ENCODE measurements at places on chromosomes 13 and 19.

GRCh38 chr19:39398297-39398864, 7.2 kb downstream of the MED29 start:
- peak; percentile 42 for DNase-seq

DNA sequence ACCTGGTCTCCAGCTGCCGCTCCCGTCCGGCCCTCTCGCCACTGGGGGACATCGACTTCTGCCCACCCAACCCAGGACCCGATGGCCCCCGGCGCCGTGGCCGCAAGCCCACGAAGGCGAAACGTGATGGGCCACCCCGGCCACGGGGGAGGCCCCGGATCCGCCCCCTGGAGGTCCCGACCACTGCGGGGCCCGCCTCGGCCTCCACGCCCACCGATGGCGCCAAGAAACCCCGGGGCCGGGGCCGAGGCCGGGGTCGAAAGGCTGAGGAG, 6.7 kb downstream of the PRR12 start:
- DNase-seq: no peak

GRCh38 chr19:33192010-33192409, 2.1 kb upstream of the LRP3 start:
- DNase-seq: no peak

- DNase-seq: no peak
Measured at GRCh38 chr13:51154029-51154555, 43.0 kb upstream of the C13orf42 start.

DNA sequence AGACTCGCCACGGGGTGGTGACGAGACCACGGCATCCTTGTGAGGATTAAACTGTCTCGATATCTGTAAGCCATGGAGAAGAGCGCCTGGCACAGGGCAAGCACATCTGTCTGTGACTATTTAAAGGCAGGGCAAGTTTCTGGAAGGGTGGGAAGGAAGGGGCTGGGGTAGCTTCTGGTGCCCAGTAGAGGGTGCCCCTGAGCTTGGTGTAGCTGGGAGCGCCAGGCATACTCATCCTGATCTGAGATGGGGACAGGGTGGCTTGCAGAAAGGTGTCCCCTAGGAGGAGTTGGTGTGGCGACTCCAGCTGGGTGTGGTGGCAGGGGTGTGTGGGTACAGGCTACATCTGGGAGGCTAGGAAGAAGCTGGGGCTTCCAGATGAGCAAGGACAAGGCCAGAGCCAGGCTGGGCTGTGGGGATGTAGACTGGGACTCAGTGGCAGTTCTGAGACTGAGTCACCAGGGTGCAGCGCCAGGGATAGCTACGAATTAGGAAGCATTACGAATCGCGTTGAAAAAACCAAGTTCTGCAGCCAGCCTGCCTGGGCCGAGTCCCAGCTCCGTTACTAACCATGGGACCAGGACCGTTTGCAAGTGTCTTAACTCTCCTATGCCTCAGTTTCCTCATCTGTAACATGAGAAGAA, 23.1 kb upstream of the ASPDH start:
- no peak for DNase-seq

GRCh38 chr19:6736917-6737283, 480 bp downstream of the GPR108 start:
- no peak for DNase-seq

DNA sequence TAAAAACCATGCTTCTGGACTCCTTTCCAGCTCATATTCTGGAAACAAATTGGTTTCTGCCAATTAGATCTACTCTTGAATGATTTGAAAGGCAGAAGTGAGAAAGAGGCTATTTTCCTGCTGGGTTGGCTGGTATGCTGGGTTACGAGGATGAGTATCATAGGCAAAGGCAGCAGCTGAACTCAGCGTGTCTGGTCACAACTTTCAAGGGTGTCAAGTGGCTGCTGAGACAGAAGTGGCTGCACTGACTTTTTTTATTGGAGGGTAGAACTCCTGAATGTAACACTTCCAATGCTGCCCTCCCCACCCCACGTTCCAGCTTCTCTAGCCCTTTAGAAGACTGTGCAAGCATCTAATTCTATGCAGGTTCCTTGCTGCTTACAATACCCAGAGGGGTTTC, 8.3 kb upstream of the DZIP1 start:
- no peak for DNase-seq

DNA sequence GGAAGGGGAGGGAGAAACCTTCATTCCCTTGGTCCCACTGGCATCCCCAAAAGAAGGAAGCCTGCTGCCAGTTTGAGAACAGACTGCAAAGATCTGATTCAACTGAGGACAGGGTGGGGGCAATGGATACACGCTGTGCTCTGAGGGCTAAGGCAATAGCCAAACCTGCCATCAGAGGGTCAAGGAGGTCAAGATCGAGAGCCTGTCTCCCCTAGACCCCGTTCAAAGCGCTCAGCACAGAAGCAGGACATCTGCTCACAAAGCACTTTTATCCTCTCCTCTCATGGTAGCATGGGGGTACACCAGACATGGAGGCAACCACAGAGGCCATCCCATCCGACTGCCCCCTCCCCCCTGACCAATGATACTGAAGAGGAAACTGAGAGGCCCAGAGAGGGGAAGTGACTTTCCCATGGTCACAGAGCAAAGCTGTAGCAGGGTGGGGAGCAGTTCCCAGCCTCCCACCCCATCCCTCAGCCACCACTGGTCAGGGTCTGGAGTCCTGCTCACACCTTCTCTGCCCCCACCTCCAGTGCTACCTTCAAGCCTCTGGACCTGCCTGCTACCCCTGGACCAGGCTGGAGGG, 11.1 kb downstream of the POU2F2 start:
- DNase-seq: no peak
